ENCODE measurements at places on chromosomes 1 and 21. TPM values are rescaled to one million over a fixed set of nuclear protein-coding genes. Genes with fewer than 3 reads are reported as not detected.

The CYP4A11 gene
- total RNA-seq: 0.29 TPM

The RAD54L gene
- total RNA-seq: 0.19 TPM

The LRP8 gene
- total RNA-seq: 2.1 TPM

The CBR1 gene
- 945 TPM for total RNA-seq

The PTPN14 gene
- 59.6 TPM for total RNA-seq

The HUNK gene
- 3.2 TPM for total RNA-seq

The MYOG gene
- total RNA-seq: not detected

The S100A4 gene
- total RNA-seq: 215 TPM

The LRRC53 gene
- not detected for total RNA-seq

The RNF186 gene
- not detected for total RNA-seq

The GPR37L1 gene
- total RNA-seq: 0.06 TPM

The TTLL10 gene
- not detected for total RNA-seq

The GSTM5 gene
- 1.2 TPM for total RNA-seq

The DCAF6 gene
- total RNA-seq: 46.7 TPM

The CASZ1 gene
- 210 TPM for total RNA-seq

The TCHHL1 gene
- not detected for total RNA-seq

The VSIG8 gene
- 14.6 TPM for total RNA-seq

The TMEM81 gene
- total RNA-seq: 2.8 TPM

The AXDND1 gene
- total RNA-seq: 0.39 TPM

The NPR1 gene
- total RNA-seq: 5.3 TPM

The AMY2A gene
- total RNA-seq: 1.6 TPM

The TAS1R3 gene
- 0.57 TPM for total RNA-seq

The CD101 gene
- total RNA-seq: 0.93 TPM

The CRNN gene
- total RNA-seq: 7.8 TPM

The OR2G6 gene
- total RNA-seq: not detected

The MYBPH gene
- not detected for total RNA-seq

The TMEM240 gene
- not detected for total RNA-seq

The SLC44A3 gene
- total RNA-seq: 6.6 TPM

The HPCAL4 gene
- not detected for total RNA-seq

The GBP2 gene
- total RNA-seq: 83.6 TPM

The PLEKHA6 gene
- 1.7 TPM for total RNA-seq

The LAD1 gene
- 271 TPM for total RNA-seq

The PAQR7 gene
- total RNA-seq: 20.1 TPM

The C1orf94 gene
- total RNA-seq: not detected

The ATP8B2 gene
- total RNA-seq: 30.8 TPM

The PRPF38B gene
- 18.6 TPM for total RNA-seq

The GOLT1A gene
- total RNA-seq: not detected

The TAS1R1 gene
- 0.27 TPM for total RNA-seq

The VHLL gene
- not detected for total RNA-seq

The CFAP45 gene
- total RNA-seq: 0.66 TPM

The RIPPLY3 gene
- not detected for total RNA-seq

The PSEN2 gene
- total RNA-seq: 18.4 TPM

The HES4 gene
- total RNA-seq: 30.4 TPM

The NBPF4 gene
- total RNA-seq: not detected

The PCAT6 gene
- total RNA-seq: 3.4 TPM
